Type B pancreatic cell (in vitro differentiated cells): ENCODE measurements at places on chromosomes 7 and 10.

DNA sequence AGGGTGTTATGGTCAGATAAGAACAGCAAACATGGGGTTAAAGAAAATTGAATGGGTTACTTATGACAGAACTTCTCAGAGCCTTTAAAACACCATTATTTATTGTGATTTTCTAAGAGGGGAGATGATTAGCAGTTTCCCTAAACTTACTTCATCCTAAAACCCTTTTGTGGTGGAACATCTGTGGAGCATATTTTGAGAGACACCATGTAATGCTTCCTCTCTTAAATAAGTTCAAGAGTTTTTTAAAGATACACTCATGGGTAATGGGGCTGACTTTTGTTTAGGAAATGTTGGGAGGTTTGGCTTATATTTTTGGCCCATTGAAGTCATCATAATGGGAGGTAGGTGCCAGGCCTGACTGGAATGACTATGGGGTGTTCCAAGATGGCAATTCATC is 8.4 kb upstream of the PDCD4 start:
- no peak for DNase-seq

- no peak for DNase-seq
Measured at GRCh38 chr7:158685693-158686092, 18.9 kb downstream of the NCAPG2 start.

- DNase-seq = no peak
Measured at GRCh38 chr10:22945934-22946673, 18.3 kb downstream of the ARMC3 start.

- DNase-seq = no peak
Measured at GRCh38 chr10:79219322-79219957, 127.8 kb upstream of the PPIF start.

DNA sequence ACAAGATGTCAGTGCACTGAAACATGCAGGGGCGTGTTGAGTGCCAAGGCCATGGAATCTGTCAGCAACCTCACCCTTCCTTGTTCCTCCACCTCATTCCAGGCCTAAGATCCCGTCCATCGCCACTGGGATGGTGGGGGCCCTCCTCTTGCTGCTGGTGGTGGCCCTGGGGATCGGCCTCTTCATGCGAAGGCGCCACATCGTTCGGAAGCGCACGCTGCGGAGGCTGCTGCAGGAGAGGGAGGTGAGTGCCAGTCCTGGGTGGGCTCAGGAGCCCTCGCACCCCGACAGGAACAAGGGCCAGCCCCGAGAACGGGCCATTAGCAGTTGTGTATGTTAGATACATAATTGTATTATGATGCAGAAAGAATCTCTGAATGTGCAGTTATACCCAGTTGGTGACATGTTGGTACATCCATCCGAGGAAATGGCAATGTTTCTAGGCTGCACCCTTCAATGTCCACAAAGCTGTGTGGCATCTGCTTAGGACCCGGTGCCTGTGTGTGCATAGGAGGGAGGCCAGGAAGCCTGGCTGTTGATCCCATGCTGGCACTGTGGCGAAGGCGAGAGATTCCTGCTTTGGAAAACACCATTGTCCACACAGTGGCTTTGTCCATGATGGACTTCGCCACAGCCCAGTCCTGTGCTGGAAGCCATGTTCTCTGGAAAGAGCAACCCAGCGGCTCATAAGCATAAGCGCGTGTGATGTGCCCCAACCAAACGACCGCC is 154.2 kb downstream of the EGFR start:
- DNase-seq = no peak

DNA sequence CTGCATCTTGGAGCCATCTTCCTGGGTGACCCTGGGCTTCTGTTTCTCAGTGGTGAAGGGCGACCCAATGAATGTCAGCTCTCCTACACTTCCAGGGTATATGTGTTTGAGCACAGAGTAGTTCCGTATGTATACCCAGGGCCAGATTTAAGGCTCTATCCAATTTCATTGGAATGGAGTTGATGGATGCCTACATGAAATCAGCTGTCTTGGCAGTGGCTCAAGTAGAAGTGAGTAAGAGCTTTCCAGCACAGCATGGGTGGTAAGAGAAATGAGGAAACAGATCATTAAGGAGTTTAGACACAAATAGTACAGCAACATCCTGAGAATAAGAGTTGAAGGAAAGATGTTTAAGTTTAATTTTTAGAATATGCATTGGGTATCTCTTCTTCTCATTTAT is 433.0 kb downstream of the PAXIP1 start:
- no peak for DNase-seq

- DNase-seq = no peak
Measured at GRCh38 chr10:109770663-109771062, 152.6 kb downstream of the XPNPEP1 start.

- no peak for DNase-seq
Measured at GRCh38 chr7:36303202-36304098, 86.2 kb upstream of the ANLN start.

DNA sequence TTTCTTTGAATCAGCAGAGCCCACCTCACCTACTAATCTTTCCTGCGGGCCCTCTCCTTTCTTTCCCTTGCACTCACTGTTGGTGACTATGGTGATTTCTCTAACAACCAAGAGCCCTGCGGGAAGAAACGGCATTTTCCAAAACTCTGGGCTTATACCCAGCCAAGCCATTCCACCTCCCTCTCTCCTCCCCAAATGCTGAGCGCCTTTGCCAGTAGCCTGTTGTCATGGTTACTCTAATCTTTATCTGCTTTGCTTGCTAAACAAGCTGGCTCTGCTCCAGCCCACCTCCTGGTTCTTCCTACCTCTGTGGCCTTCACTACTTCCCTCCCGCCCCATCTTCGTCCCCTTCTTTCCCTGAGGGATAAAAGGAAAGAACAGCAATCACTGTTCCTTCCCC is 86.7 kb downstream of the DGKI start:
- no peak for DNase-seq

- no peak for DNase-seq
Measured at GRCh38 chr7:44494960-44495359, 4.5 kb upstream of the NUDCD3 start.

DNA sequence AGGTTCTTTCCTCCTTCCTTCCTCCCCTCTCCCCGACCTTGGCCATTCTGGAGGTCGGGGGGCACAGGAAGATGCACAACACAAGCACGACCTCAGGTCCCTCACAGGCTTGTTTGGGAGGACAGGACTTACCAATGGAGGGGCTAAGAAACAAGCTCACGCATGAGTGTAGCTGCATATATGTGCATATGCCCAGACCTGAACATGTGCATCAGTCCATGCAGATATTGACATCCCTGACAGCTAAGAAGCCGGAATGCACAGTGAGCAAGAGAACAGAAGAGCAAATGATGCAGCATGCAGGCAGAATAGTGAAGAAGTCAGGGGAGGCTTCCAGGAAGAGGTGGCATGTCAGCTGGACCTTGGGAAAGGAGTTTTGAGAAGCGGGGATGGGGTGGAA is 28.7 kb downstream of the ADCYAP1R1 start:
- DNase-seq = no peak

- no peak for DNase-seq
Measured at GRCh38 chr7:108029034-108029433, 26.1 kb upstream of the LAMB1 start.

DNA sequence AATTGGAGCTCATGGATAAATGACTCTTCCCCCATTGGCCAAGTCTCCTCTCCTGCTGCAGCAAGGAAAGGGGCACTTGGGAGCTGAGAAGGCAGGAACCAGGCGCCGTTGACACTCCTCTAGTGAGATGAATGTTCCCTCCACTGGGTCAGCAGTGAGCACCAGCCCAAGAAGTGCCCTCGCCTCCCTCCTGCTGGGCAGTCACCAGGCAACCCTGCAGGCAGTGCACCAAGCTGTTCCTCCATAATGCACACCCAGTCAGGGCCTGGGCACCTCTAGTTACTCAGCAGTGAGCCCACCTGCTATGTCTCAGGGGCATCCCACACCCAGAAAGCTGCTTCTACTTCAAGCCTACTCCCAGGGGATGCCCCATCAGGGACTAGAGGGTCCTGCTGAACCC is 84.3 kb downstream of the KCNMA1 start:
- no peak for DNase-seq

GRCh38 chr7:91128683-91129348 is 135.4 kb upstream of the FZD1 start:
- DNase-seq = no peak

DNA sequence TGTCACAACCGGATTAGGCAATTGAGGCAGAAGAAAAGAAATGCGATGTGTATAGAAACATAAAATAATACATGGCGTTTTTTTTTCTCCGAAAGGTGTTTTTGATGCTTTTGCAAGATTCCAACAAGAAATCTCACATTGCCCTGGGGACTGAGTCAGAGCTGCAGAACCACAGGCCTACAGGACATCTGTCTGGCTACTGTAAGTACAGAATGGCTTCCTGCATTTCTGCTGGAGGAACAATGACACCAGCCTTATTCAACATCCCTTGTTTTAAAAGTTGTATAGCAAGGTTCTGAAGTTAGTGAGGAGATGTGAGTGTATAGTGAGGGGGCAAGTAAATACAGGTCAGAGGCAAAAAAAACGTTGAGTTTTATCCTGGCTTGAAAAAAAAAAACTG is 256.4 kb downstream of the ABCA13 start:
- DNase-seq = no peak

DNA sequence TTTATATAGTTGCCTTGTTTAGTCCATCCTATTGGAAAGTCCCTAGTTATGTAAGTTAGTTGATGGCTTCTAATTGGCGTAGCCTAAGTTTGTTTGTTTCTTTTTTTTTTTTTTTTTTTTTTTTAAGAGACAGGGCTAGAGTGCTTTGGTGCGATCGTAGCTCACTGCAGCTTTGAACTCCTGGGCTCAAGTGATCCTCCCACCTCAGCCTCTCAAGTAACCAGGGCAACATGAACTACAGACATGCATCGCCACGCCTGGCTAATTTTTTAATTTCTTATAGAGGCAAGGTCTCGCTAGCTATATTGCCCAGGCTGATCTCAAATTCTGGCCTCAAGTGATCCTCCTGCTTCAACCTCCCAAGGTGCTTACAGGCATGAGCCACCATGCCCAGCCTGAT is 7.1 kb downstream of the CSGALNACT2 start:
- DNase-seq = no peak

DNA sequence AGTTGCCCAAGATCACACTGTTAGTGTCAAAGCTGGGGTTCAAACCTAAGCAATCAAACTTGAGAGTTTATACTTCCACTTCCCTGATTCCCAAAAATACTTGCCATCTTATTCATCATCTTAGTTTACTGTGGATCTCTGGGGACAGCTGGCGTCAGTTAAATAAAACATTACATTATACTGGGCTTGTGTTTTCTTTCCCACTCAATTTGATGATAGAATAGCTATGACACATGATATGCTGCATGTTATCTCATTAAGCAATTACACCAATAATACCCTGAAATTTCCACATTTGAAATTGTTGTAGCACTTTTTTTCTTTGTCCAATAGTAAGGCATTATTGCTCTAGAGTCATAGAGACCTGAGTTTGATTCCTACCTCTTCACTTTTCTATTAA is 62.9 kb upstream of the MXI1 start:
- DNase-seq = no peak

- DNase-seq = no peak
Measured at GRCh38 chr10:53749439-53749838, 976.9 kb upstream of the MBL2 start.

GRCh38 chr7:91549878-91550277 is 285.6 kb downstream of the FZD1 start:
- no peak for DNase-seq

DNA sequence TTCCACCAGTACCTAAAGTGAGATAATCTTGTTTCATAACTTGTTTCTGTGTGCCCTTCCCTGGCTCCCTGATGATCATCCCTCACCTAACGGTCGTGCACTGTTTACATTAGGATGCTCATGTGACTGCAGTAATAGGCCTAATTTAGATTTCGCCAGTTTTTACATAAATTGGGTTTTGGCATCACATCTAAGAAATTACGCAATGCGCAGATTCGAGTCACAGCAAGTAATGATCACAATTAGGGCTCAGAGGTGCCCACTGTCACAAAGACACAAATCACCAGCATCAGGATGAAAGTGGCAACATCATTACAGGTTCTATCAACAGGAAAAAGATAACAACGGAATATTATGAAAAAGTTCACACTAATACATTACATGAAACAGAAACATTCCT is 94.7 kb downstream of the LARP4B start:
- no peak for DNase-seq

GRCh38 chr10:104589431-104589830 is 51.7 kb upstream of the SORCS3 start:
- DNase-seq = no peak

DNA sequence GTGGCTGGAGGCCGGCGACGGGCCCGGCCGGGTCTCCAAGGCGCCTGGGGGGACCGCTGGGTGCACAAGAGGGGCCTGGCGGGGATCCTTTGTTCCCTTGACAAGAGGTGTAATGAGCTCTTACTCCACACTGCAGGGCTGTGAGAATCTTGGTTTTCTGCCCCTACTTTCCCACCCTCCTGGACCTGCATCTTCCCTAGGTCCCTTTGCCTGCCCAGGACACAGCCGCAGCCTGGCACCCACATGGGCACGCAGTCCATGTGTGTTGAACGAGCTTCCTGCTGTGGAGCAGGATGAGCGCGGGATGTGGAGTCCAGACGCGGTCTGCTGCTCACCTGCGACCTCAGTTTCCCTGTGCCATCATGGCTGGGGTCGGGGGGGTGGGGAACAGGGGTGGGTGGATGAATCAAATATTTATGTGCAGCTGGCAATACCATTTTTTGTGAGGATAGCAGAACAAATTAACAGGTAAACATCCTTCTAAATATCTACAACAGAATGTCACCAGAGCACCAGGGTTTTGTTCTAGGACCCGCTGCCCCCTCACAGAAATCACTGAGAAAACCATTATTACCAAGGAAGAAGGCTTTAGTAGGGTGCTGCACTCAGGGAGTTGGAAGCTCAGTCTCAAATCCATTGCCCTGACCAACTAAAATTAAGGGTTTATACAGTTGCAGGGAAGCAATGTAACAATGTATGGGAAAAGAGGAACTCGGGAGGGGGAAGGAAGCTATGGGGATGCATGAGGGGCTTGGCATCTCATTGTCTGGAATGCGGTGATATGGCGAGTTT is 474 bp upstream of the NSMCE4A start:
- DNase-seq = no peak

GRCh38 chr10:77738496-77739158 is 101.0 kb upstream of the KCNMA1 start:
- no peak for DNase-seq

DNA sequence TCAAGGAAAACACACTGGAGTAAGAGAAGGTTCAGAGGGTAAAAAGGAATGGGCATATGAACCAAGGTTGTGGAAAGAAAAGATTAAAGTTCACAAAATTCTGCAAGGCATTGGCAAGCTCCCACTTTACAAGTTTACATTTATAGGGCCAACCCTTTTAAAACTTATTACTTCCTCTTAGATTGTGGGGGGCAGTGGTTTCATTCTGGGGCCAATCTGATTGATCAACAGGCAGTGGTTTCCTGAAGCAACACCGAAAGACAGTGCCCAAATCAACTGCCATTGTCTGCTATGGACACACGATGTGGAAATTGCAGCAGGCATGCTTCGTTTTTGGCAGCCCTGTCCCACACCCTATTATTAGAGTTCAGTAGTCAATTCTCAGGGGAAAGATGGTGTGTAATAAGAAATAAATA is 154.0 kb downstream of the SGMS1 start:
- no peak for DNase-seq

- DNase-seq = no peak
Measured at GRCh38 chr10:48574817-48575380, 30.0 kb downstream of the ARHGAP22 start.

- DNase-seq = no peak
Measured at GRCh38 chr10:9561821-9562505, 1455.7 kb upstream of the CELF2 start.
